Tongue (tissue), 3 donors: ENCODE measurements at places on chromosomes 4 and X. TPM values are rescaled to one million over a fixed set of nuclear protein-coding genes. Genes with fewer than 3 reads are reported as not detected.

Gene SEC31A
- total RNA-seq, result 276 TPM

Gene IL2
- not detected for total RNA-seq

DNA sequence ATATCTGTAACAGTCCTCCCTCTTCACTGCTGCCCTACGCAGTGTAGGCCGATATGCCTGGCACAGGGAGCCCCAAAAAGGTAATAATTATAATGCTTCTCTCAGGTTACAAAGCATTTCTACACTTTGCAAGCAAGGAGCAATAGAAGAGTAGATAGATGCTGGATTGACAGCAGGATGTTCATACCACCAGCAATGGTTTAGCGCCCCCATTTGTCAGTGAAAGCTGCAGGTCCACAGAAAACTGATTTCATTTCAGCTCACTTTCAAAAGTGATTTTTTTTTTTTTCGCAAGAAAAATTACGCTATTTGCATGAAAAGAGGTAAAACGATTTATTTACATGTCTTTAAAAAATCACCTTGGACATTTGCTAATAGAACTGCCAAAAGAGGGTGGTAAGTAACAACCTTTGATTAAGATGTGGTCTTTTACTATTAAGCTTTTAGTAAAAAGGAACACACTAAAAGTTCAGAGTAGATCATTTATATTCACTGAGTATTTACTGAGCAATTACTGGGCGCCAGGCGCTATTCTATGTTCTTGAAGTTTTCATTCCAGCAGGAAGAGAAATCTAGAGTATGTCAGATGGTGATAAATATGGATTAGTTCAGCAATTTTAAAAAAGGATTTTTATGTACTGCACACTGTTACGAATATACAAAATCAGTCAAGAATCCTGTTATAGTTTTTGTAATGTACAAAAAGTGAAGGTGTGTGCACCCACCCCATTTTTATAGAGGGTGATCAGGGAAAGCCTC, 34.4 kb downstream of the HPF1 start:
- no peak for DNase-seq

DNA sequence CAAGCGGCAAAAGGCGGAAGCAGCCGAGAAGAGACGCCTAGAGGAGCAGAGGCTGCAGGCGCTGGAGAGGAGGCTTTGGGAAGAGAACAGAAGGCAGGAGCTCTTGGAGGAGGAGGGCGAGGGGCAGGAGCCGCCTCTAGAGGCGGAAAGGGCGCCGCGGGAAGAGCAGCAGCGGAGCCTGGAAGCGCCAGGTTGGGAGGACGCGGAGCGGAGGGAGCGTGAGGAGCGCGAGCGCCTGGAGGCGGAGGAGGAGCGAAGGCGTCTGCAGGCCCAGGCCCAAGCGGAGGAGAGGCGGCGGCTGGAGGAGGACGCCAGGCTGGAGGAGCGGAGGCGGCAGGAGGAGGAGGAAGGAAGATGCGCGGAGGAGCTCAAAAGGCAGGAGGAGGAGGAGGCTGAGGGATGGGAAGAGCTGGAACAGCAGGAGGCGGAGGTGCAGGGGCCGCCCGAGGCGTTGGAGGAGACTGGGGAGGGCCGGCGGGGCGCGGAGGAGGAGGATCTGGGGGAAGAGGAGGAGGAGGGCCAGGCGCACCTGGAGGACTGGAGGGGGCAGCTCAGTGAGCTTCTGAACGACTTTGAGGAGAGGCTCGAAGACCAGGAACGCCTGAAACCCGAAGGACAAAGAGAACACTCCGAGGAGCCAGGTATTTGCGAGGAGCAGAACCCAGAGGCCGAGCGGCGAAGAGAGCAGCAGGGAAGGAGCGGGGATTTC, 72.9 kb downstream of the AASDH start:
- no peak for DNase-seq

DNA sequence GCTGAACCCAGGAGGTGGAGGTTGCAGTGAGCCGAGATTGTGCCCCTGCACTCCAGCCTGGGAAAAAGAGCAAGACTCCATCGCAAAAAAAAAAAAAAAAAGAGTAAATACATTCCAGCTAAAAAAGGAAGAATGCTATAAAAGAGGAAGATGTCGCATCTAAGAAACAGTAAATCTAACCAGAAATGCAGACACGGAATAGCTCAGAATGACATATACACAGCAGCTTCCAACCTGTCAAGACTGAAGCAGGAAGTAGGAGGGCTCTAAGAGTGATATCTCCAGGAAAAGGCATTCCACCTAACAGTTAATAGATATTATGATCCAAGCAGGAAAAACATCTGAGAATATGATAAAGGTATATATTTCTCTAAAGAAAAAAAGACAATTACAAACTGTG, 16.0 kb downstream of the CLOCK start:
- no peak for DNase-seq

DNA sequence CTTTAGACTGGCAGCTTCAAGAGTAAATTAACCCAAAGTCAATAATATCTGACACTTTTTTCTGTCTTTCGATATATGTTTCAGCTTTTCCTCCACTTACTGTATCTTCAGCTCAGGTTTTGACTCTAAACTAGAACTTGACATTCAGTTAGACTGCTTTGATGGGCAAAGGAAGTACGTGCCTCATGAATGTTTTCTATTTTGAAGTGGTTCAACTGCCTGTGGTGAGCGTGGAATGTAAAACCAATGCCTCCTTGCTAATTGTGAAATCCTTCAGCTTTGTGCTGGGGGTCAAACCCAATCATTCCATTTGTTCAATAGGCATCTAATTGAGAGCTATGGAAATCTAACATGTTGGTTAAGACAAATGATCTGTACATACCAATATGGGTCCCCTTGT, 857.0 kb upstream of the HTR2C start:
- no peak for DNase-seq
